ENCODE measurements at places on chromosomes 6 and 20.

DNA sequence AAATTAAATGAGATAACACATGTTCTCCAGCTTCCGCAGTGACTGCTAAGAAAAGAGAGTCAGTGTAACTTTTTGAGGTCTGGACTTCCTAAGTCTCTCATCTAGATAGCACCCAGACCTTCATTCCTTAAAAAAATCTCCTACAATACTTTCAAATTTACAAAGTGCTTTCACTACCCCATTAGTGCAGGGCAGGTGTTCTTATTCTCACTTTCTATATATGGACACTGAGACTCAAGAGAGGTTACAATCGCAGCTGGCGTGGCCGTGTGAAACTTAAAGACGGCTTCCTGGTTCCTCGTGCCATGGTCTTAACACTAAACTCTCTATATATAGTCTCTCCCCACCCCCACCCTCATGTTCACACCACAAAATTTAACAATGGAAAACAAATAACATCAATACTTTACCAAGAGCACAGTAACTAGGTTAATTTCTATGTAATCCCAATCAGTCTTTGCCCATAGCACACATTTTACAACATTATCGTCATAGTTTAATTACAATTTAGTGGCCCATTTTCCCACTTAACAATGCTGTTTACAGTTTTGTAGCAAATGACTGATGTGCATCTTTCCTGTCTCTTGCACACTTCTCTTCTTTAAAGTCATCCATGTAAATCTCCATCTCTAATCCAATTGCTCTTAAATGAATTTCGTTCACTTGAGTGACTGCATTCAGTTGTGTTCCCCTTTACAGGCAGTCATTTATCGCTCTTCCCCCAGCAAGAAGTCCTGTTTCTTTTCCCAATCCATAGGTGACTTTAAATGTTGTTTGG is 78.8 kb upstream of the ARID1B start:
- no peak for DNase-seq

DNA sequence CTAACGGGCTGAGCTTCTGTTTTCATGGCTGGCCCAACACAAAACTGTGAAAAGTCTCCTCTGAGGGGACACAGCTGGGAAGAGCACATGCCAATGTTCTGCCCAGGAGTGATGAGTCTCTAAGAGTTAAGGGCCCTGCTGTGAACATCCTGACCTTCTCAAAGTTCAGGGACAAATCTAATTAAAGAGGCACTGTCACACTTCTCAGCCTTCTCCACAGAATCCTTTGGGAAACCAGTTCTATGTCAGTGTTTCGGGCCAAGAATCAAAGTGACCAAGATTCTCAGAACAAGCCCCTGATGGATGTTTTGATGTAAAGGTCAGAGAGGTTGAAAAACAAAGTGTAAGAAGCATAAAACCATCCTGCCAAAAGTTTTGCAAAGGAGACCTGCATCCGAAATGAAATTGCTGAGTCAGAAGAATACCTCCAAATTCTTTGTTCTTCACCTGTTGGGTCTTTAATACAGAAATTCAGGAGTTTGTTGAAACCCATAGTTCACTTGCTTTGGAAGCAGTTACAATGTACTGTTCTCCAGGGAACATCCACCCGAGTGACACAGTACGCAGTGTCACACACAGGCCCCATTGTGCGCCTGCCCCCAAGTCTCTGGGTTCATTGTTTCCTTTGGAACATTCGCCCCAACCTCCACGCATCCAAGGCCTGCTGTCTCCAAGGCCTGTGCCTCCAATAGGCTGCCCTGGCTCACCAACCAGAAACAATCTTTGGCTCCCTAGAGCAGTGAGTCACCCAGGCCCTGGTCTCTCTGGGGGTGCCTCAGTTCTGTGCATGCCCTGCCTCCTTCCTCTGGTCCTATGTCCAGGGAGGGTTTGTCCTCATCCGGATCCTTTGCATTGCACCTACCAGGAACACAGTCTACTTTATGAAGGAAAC is 65.5 kb upstream of the QKI start:
- no peak for DNase-seq

DNA sequence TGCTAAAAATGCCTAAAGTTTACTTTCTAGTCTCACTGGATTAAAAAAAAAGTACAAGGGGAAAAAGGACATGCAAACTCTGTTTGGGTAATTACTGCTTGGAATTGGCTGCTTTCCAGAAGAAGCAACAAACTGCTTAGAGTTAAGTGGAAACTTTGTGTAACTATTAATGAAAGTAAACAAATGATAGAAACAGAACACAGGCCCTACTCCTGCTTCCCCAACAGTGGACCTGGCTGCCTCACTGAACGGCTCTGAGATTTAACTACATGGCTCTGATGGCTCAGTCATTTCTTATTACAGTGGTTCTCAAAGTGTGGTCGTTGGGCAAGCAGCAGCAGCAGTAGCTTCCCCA is 108.5 kb downstream of the MAN1A1 start:
- no peak for DNase-seq

DNA sequence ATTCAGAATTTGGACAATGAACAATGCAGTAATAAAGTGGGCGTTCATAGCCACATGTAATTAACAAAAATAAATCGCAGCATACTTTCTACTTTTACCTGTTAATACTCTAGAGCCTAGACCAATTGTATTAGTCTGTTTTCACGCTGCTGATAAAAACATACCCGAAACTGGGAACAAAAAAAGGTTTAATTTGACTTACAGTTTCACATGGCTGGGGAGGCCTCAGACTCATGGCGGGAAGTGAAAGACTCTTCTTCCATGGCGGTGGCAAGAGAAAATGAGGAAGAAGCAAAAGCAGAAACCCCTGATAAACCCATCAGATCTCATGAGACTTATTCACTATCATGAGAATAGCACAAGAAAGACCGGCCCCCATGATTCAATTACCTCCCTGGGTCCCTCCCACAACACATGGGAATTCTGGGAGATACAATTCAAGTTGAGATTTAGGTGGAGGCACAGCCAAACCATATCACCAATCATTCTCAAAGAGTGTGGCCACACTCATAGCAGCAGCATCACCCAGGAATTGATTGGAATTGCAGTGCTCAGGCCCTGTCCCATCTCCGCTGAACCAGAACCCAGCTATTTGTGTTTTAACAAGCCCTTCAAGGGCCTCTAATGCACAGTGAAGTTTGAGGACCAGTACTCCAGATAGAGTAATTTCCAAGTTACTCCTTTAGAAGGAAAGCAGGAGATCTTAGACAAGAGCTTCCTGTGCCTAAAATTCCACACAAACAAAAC is 650.0 kb downstream of the KIF16B start:
- DNase-seq: no peak

DNA sequence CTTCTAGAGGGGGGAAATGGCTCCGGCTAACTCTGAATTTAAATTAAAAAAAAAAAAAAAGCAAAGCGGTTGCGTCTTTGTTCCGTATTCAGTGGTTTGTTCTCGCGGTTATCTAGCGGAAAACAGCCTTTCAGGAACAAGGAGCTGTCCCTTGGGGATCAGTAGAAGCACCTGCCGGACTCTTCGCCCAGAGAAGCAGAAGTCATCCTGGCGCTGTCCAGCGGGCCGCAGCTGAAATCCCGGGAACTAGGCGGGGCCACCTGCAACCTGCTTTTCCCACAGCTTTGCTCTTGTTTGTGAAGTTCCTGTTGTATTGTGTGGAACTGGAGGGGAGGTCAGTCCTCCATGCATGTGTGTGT is 43.9 kb upstream of the GJE1 start:
- DNase-seq: peak; percentile 63

DNA sequence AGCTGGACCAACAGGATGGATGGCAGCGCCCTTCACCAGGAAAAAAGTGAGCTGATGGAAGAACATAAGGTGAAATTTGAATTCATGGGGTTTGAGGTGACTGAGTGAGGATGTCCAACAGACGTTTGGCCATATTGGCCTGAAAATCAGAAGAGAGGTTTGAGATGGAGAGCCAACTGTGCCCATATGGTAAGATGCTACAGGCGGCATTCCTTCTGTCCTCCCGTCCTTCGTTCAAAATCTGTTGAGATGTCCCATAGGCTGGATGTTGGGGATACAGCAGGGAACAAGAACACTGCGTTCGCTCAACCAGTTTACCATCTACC is 468 bp upstream of the CMTR1 start:
- no peak for DNase-seq

DNA sequence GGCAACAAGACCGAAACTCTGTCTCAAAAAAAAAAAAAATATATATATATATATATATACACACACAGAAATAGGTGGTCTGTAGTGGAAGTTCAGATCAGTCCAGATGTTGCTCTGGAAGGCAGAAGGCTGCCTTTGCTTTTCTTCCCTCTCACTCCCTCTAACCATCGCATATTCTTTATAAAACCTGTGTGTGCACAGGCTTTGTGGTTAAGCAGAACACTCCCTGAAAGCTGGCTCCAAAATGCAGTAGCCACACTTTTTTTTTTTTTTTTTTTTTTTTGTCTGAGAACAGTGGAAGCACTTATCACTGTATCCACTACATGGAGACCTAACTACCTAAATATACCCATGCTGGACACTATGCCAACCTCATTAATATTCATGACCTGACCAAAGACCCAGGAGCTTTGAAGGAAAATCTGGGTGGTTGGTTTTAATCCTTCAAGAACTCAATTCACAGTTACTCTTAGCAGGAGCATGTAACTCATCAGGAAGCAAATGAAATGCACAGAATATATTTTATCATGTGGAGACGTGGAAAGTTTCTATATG is 20.0 kb upstream of the GFOD1 start:
- no peak for DNase-seq

- no peak for DNase-seq
These were observed 4.4 kb downstream of the HLA-E start for GRCh38 chr6:30493643-30494250.

DNA sequence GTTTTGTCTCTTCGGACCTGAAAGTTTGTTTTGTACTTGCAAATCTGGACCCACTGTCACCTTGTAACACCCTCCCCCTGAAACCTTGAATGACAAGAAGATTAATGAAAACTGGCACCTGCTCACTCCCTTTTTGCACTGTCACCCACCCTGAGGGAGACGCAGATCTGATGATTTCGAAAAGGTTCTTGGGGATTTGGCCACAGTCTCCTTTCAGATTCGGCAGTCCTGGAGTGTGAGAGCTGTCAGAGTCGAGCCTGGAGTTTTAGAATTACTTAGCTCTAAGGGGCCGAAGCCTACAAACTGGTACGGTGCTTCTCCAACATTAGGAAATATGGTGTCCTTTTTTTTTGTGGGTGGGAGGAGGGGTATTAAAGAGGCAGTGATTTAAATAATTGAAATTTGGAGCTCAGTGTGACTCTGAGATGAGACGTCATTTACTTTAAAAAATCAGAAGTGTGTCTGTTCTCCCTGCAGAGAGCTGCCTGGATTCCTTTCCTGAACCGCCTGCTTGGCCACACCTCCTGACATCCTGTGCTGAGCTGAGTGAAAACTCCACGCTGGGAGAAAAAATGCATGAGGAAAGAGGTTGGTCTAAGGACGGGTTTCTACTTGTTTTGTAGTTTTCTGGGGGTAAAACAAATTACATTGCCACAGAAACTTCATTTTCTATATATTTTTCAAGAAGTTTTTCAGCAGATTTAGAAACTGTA is 447.0 kb upstream of the CDH4 start:
- peak; percentile 18 for DNase-seq

DNA sequence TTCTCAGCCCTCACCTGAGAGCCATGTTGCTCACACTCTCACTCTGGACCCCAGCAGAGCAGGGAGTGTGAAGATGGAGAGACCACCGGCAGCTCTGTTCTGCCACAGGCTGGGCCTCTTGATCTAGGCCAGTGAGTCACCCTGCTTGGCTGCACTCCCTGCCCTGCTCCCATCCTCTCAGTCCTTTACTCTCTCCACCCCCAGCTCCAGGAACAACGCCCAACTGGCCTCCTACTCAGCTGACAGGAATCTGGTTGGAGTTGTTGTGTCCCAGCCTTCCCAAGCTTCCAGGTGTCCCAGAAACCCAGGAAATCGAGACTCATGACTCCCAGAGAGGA is at the start of gene PSORS1C1:
Gene PSORS1C1, plus strand, starts transcription at position 260 of the 338 bp plus-strand sequence. CDS start 14,833 bp downstream, outside the sequence.
- DNase-seq: no peak

DNA sequence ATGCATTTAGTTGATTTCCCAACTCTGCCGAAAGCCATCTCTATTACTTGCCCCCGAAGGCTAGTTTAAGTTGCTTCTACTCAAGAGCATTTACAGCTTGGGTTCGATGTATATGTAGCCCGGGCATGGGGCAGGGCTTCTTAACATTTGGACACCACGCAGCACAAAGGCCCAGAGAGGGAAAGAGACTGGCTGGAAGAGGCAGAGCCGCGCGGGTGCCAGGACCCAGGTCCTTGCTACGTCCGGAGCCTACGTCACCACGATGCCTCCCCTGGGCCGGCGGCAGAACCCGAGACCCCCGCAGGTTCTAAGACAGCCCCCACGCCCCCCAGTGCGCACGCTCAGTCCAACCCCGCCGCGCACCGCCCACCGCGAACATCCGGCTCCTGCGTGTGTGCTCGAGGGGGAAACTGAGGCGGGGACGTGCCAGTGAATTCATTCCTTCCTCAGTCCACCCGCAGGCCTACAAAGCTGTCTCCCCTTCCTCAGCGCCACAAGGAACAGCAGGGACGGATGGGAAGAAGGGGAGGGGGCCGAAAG is 367 bp upstream of the PCIF1 start:
- DNase-seq: no peak

GRCh38 chr20:45183084-45183483 is 8.4 kb downstream of the PI3 start:
- no peak for DNase-seq

- no peak for DNase-seq
These were observed 47.1 kb upstream of the PNRC1 start for GRCh38 chr6:89033461-89033860.

- no peak for DNase-seq
These were observed 76.3 kb downstream of the CDK19 start for GRCh38 chr6:110738899-110739365.

GRCh38 chr20:21191839-21192238 is 66.0 kb downstream of the KIZ start:
- peak; percentile 18 for DNase-seq

- no peak for DNase-seq
These were observed 38.8 kb downstream of the MRS2 start for GRCh38 chr6:24441599-24441904.
